Stimulated activated CD8-positive, alpha-beta memory T cell treated with anti-CD3 and anti-CD28 coated beads, Interleukin-15, amount 100 ng/mL, for 48 hours (primary cell): ENCODE measurements at places on chromosomes 13 and 19.
A peak's percentile ranks its signal among the peaks of the same experiment; 100 is the strongest.

GRCh38 chr13:30163441-30163840, 143.9 kb downstream of the KATNAL1 start:
- no peak for DNase-seq

GRCh38 chr13:97174638-97175037, 47.5 kb upstream of the MBNL2 start:
- no peak for DNase-seq

GRCh38 chr19:56301155-56301554, 13.5 kb downstream of the ZSCAN5A start:
- DNase-seq = no peak

GRCh38 chr13:62371737-62372136, 956.1 kb upstream of the PCDH20 start:
- DNase-seq = no peak

DNA sequence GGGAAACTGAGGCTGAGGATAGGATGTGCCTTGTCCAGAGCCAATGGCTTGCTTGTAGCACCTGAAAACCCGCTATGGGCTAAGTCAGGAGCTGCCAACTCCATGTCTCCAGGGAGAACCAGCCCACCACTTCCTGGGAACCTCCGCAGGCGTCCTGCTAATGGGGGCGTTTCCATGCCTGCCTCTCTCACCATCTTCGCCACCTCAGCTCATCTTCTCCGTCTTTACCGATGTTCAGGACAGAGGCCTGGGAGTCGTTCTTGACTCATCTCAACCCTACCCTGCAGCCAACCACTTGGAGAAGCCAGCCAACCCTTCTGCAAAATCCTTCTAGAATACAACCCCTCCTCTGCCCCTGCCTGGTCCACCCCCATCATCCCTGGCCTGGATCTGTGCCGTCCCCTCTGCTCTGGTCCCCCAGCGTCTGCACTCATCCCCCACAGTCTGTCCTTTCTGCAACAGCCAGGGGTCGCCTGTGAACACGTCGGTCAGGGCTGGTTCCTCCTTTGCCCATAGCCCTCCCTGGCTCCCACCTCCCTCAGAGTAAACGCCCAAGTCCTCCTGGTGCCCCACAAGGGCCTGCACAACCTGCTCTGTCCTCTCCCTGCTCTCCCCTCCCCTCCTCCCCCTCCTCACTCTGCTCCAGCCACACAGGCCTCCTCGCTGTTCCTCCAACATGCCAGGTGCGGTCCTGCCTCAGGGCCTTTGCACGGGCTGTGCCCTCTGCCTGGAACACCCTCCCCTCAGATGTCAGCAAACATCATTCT, 31.0 kb downstream of the PTPRS start:
- DNase-seq = no peak

GRCh38 chr13:32726374-32727037, 140.3 kb downstream of the PDS5B start:
- DNase-seq = no peak

- no peak for DNase-seq
Measured at GRCh38 chr19:384799-385169, 24.2 kb downstream of the C2CD4C start.

DNA sequence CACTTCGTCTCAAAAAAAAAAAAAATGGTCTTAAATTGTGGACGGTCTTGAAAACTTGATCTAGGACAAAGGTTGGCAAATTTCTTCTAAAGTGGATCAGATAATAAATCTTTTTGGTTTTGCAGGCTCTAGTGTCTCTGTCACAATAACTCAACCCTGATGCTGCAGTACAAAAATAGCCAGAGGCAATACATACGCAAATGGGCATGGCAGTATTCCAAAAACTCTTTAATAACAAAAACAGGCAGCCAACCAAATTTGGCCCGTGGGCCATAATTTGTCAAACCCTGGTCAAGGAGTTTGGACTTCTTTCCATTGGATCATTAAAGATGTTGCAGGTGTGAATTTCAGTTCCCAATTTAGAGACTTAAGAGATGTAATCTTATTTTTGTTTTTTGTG, 93.5 kb upstream of the MRI1 start:
- DNase-seq = no peak

GRCh38 chr13:19888799-19889198, 25.4 kb upstream of the ZMYM5 start:
- DNase-seq = no peak

GRCh38 chr19:56671613-56671994, at the start of gene ZNF835:
Gene ZNF835, minus strand, starts transcription at chr19:56671757. Its CDS starts 6,559 bp downstream, at chr19:56665198.
- peak; percentile 68 for DNase-seq

DNA sequence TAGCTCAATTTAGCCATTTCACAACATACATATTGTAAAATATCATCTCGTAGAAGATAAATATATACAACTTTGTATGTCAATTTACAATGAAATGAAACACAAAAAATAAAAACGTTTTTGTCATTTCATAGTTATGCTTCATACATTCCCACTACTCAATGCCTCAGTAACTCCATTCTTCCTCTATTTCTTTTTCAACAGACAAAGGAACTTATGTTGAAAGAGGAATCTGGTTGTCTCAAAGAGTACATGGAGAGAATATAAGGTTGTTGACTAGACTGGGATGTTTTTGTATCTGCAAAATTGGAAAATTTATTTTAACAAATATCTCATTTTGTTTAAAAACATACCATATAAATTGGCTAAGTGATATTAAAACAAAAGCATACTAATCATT, 12.8 kb downstream of the KCTD12 start:
- no peak for DNase-seq

GRCh38 chr19:51407511-51408131, 9.8 kb downstream of the SIGLEC10 start:
- no peak for DNase-seq

DNA sequence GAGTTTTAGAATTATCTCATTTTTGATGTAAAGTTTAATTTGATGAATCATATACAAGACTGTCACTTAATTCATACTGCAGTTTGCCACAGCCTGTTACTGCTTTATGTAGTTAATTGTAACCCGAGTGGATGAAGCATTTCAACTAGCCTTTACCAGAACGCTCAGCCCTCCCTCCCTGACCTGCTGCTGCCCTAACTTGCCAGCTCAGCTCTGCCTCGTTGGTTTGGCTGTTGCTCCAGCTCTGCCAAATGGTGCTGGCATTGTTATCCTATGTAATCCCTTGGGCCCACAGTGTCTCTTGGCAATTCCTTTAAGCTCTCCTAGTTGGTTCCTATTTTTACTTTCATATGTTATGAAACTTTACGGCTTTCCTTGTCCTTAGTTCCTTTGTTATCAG, 113.3 kb downstream of the LMO7 start:
- no peak for DNase-seq

- no peak for DNase-seq
Measured at GRCh38 chr19:16259385-16260159, 61.9 kb downstream of the AP1M1 start.

GRCh38 chr19:49664171-49665035, 1.3 kb downstream of the IRF3 start:
- DNase-seq = peak; percentile 83

GRCh38 chr19:9850235-9850959, 15.3 kb downstream of the PIN1 start:
- no peak for DNase-seq

DNA sequence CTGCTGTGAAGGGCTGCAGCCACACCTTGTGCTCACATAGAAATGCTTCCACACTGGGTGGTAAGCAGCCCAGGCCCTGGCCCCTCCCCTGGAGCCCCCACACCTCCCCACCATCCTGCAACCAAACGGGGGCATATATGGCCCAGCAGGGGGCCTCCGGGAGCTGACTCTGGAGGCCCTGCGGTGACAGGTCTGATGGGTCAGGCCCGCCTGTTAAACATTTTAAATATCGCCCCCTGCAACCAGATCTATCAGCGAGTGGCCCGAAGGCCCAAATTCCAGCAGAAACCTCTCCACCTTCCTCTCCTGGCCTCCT, 48.0 kb upstream of the KATNAL1 start:
- peak; percentile 27 for DNase-seq

GRCh38 chr19:16637535-16637934, 9.5 kb upstream of the MED26 start:
- DNase-seq = no peak

DNA sequence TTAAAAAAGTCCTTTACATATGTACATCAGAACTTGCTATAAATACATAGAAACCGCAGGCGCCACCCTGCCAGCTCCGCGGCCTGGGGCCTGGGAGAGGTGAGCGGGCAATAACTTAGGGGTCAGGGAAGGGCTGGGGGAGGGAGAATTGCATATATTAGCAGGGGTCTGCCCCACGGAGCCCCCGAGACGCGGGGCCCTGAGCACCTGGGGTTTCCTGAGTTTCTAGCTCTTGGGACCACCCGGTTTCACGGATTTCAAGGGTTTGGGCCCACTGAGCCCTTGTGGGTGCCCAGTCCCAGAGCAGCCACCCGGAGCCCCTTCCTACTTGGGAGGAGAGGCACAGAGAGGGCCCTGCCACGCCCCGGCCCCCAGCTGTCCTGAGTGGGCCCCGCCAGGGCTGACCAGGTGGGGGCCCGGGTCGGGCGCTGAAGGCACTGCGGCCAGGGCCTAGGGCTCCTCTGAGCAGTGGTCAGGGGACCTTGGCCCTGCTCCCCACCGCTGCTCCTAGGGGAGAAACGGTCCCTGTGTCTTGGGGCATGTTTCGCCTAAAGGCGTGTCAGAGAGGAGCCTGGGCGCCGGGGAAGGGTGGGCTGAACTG, 4.0 kb downstream of the GPX4 start:
- DNase-seq = no peak

GRCh38 chr19:5114727-5115126, 145.8 kb downstream of the KDM4B start:
- no peak for DNase-seq

DNA sequence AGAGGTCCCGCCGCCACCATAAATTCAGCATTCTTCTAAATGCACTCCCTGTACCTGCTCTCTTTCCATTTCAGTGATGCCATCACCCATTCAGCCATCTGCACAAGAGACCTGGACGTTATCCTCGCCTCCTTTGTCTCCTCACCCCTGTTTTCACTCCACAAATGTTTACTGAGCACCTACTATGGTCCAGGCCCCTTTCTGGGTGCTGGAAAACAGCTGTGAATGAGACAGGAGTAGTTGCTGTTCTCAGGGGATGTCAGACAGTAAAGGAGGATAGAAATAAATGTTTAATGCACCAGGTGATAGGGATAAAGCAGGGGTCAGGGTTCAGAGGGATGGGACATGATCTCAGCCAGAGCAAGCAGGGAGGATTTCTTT, 3.3 kb downstream of the AP1M1 start:
- DNase-seq = no peak

DNA sequence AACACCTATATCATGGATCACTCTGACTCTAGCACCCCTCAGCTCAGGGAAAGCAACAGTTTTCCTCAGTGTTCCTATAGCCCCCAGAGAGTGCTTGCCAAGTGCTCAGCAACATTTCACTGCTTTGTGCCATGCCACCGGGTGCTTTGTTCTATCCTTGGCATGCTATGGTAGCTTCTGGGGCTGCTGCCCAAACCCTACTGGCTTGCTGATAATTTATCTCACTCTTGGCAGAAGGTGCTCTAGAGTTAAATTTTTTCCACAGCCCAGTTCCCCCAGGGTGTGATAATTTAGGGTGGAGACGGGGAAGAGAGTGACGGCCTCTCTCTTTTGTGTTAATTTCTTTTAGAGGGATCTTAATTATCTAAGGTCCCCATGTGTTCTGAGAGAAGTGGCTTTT, 12.6 kb upstream of the CSNK1A1L start:
- no peak for DNase-seq

- no peak for DNase-seq
Measured at GRCh38 chr13:44421853-44422525, 48.4 kb downstream of the SERP2 start.

DNA sequence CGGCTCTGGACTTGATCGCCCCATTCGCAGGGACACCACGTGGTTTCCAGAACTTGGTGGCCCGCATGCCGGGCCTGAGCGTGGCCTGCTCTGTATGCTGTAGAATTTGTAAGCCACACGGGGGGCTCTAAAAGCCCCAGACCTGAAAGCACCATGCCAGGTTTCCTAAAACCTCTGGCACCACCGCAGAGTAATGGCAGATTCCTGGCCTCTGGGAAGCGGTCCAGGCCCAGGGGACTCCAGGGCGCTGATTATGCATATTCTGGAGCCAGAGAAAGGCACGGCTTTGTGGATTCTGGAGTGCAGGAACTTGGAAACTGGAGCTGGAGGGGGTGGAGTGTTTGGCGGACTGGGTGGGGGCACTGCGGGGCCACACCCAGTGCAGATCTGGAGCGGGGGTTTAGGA, 3.7 kb downstream of the FTL start:
- DNase-seq = no peak

GRCh38 chr19:56087647-56088496, 33.2 kb downstream of the ZNF787 start:
- DNase-seq = no peak

DNA sequence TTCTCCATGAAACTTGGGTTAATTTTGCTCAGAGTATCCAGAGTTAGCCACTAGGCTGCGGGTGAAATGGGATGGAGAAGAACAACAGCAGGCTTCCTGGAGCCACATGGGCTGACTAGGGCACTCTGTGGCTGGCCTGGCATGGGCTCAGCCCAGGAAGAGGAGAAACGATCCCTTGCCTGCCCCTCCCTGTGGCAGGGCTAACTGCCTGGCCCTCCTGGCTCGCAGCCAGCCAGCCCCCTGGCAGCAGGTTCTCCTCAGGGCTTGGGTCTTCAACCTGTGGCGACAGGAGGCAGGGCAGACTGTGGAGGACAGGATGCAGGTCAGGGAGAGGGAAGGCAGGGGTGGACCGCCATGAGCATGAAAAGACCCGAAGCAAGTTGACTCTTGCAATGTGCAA, 78.7 kb upstream of the GPR183 start:
- no peak for DNase-seq

DNA sequence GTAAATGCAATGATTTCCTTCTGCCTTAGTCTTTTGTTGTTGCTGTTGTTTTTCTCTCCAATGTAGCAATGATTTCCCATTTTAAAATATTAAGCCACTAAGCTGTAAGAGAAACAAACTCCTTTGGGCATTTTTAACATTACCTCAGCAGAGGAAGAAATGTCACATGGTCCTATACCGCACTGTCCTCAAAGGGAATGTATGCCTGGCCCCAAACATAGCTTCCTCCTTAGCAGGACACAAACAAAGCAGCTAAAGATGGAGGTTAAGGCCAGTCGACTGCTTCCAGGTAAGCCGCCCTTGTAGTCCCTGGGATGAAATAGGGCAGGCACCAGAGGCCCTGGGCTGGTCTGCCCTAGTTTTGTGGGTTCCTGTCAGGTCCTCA, 249.0 kb downstream of the TSHZ3 start:
- DNase-seq = no peak

- no peak for DNase-seq
Measured at GRCh38 chr13:35630551-35631275, 154.2 kb upstream of the MAB21L1 start.

- DNase-seq = no peak
Measured at GRCh38 chr13:50932091-50932490, 22.5 kb downstream of the RNASEH2B start.

DNA sequence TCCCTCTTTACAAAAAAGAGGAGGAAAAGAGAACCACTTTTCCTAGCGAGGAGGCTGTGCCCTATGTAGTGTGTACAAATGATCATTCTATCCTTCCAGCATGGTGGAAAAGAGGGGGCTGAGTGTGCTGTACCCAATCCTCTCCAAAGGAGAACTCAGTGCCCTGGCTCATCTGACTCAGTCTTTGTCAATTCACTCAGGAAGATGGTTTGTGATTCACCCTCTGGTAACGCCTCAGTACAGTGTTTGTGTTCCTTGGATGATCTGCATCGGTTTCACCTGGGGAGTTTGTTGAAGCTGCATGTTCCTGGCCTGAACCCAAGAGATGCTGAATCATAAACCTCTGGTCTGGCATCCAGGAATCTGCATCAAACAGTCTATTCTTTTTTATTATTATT, 18.3 kb upstream of the ENOX1 start:
- no peak for DNase-seq

GRCh38 chr13:26563713-26564112, 6.2 kb downstream of the WASF3 start:
- no peak for DNase-seq
